Activated CD4-positive, alpha-beta T cell treated with anti-CD3 and anti-CD28 coated beads, Interleukin-2, amount 10 ng/mL, durations not matched to agents 7 days and 5 days (primary cell): ENCODE measurements at places on chromosomes 4 and X.

DNA sequence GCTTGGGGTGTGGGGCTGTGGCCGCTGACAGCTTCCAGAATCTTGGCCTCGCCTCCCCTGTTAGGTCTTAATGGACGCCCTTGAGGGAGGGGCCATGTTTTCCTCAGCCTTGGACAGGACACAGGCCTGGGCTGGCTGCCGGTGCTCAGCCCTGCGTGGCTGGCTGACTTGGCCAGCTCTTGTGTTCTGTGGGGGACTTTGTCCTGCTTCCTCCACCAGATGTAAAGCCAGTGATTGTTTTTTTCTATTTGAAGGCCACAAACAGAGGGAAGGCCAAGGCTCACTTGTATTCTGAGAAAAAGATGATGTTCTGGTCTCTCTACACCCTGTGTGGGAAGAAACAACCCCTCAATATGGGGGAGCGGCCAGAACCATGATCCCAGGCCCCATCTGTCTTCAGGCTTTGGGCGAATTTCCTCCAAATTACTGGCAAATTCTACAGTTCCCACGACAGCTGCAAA is 71.3 kb downstream of the HTRA3 start:
- no peak for DNase-seq

DNA sequence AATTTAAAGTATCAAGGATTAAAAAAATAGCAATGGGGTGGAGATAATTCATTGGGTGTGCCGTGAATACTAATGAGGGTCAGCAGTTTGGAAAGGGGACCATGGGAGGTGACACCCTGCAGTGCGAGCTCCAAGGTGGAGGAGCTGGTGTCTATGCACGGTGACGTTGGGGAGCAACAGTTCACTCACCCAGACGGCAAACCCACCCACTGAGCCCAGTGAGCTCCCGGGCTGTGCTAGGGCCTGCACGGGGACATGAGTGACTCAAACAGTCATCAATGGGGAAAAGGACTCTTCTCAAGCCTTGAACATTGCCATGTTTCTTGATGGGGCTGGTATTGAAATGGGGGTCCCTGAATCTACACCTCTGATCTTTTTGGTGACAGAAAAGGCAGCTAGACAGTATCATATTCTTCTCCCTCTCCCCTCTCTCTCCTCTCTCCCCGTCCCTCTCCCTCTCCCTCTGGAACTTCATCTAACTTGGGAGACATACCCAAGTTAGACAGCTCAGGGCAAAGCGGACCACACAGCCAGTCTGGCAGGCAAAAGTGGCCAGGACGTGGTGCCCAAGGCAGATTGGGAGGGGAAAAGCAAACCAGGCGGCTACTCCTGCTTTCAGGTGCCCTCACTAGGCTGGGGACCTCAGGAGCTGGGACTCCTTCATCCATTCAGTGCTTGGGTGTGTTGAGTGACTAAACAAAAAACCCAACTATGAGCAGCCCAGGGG is 26.3 kb upstream of the PPP2R2C start:
- DNase-seq, result peak; percentile 4

DNA sequence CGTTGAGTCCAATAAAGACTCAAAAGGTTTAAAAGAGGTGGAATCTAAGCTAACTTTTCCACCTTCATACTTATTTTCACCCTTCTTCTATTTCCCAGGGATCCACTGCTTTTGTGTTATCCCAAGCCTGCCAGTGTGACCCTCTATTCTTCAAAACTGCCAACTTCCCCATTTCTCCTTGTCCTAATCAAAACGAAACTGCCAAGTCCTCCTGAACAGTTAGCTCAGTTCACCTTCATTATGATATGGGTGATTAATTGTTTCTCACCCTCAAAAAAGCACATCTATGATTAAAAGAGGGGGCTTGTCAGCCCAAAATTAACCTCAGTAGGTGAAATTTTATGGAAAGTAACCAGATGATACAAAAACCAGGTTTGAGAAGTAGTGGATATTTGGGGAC is 108.4 kb downstream of the GUCY2F start:
- DNase-seq, result no peak

DNA sequence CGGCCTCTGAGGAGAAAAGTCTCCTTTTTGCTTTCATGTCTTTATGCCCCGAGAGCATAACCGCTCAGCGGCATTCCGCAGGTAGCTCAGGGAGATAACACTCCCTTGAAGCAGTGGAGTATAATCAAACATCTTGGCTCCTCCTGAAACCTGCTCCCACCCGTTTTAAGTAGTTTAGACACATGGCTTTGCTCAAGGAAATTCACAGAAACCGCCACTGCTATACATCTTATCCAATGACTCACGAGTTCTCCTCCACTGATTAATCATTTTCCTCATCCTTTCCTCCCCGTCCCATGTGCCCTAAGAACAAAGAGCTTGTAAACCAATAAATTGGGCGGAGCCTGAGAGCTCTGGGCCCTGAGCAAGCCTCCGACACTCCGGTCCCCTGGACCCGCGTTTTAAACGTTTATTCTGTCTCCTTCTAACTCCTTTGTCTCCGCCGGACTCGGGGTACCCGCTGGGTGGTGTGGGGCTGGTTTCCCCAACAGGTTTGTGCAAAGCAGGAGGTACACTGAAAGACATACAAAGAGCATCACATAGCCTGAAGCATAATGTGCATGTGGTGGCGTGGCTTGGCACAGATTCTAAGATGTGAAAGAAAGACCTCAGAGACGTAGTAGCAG is 401.2 kb downstream of the TLL1 start:
- DNase-seq, result no peak

- DNase-seq, result no peak
These were observed 45.0 kb downstream of the STK32B start for GRCh38 chr4:5096261-5096660.

DNA sequence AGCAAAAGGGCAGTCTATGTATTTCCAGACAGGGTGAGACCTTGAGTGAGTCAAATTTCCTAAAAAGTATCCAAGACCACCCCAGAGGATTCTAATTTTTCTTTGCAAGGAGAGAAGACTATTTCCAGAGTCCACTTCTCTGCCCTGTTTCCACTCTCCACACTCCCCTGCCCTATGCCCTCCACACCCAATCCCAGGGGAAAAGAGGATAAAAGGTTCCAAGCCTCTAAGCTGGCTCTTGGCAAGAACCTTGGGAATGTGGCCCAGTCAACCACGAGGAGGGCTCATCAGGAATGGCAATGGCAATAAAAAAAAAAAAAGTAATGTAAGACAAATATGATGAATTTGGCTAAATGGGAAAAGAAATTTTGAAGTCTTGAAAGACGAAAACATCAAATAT is 65.9 kb downstream of the SRPX start:
- DNase-seq, result no peak

DNA sequence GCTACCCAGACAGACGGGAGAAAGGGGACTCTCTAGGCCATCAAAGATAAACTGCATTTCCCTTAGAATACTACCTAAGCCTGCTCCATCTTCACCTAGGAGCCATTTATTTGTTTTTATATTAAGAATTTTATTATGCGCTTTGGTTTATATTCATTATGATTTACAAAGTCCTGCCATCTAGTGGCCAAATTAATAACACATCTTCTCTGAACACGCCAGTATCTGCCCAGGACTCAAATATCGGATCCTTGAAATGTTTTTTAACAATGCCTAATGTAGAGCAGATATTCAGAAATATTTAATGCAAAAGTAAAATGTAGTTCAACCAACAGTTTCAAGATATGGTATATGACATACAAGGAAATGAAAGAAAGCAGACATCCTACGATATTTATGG is 20.8 kb upstream of the PRPS2 start:
- DNase-seq, result no peak
